ENCODE measurements at places on chromosomes 2 and 18.

DNA sequence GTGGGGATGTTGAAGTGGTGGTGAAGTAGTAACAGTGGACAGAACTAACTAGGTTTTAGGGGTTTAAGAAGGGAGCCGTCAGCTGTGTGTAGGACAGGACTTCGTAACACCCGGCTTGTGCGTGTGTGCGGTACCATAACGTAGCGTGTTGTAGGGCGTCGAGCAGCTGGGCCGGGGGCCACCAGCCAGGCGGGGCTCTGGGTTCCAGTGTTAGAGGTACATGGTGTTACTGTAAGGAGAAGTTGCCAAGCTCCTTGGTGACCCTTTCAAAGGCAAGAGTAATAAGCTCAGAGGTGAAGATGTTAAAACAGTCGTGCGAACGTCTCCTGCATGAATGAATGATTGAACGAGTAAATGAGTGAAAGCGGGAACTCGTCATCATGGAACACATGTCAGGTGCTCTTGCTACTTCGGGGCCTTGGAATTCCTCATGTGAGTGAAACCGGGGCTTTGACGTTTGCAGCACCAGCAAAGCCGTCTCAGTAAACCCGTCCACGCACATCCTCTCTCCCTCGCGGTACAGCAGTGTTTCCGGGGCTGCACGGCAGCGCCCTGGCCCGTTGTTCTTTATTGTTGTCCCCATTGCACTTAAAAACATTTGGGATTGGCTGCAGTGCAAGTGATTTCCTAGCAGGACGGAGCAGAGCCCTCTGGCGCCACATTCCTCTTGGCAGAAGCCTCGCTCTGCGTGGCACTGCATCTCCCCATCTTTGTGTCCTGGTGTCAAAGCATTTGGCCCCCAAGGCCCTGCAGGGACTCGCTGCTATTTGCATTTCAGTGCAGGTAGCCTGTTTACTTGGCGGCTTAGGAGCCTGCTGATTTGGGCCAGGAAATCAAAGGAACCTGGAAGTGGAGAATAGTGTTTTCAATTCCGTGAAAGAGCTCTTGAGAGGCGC is 115.0 kb downstream of the GBX2 start:
- DNase-seq = no peak

DNA sequence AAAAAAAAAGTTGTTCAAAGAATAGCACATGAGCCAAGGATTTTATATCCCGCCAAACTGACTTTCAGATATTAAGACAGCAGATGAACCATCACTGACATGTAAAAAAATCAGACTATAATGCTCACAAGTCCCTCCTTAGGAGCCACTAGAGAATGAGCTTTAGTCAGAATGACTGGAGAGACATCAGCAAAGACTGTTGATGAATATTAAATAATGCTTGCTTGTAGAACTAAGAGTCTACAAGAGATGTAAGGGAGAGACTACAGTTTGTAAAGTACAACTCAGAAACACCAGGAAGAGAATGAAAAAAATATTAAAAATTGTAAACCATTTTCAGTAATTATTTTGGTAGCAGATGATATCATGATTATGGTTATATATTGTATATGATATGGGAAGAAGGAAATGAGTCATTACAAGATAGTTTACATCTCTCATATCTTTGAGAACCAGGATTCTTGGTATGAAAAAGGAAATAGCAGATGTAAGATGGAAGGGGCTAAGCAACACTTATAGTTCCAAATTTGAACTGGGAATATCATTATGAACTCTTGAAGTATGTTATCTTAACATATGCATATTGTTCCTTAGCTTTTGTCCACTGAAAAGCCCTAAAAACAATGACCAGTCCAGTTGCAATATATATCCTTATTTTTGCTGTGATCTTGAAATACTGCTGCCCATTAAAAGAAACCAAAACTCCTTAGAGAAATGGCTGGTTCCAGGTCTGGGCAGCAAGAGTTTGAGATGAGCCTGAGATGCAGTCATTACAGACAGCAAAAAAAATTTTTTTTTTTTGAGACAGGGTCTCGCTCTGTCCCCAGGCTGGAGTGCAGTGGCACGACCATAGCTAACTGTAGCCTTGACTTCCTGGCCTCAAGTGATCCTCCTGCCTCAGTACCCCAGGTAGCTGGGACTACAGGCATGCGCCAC is 55.7 kb downstream of the PTPN2 start:
- no peak for DNase-seq

DNA sequence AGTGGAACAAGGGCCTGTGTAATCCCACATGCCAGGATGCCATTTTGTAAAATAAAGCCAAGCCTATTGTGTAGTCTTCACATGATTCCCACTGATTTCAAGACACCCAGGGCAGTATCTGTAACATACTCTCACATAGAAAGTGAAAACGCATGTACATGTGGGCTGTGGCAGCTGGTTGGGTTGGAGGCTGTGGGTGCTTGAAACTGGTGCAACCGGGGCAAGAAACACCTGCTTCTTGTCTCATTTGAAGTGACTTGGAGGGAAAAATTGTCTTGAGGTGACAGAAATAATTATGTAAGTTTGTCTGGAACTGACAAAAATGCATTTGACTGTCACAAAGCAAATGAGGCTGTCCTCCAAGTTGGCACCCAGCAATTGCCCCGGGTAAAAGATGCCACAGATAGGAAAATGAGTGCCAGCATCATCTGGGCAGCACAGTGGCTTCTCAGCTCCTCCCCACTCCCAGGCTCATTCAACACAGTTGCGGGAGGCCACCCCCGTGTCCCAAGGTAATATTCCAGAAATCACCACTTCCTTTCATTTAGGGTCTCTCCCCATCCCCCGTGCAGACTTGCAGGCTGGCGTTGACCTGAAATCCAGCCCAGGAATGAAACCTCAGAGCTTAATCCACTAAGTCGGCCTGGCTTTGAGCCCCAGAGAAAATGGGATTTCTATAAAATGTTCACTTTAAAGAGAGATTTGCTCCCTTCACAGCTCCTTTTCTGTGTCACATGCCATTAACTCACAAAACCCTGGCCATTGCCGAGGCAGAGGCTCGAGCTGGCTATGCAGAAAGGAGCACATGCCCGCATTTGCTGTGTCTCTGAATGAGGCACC is 293.9 kb upstream of the PARD3B start:
- no peak for DNase-seq

DNA sequence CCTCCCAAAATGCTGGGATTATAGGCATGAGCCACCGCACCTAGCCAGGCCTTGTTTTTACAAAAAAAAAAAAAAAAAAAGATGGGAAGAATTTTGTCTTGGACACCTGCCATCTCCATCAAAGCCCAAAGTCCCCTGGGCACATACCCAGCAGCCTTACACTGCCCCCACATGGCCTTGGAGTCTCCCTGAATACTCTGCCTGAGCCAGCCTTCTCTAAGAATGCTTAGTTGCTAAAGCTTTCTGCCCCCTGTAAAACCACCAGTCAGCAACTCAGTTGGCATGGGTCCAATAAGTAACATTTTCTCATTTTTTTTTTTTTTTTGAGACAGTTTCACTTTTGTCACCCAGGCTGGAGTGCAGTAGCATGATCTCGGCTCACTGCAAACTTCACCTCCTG is 40.6 kb downstream of the SPC25 start:
- peak; percentile 17 for DNase-seq

DNA sequence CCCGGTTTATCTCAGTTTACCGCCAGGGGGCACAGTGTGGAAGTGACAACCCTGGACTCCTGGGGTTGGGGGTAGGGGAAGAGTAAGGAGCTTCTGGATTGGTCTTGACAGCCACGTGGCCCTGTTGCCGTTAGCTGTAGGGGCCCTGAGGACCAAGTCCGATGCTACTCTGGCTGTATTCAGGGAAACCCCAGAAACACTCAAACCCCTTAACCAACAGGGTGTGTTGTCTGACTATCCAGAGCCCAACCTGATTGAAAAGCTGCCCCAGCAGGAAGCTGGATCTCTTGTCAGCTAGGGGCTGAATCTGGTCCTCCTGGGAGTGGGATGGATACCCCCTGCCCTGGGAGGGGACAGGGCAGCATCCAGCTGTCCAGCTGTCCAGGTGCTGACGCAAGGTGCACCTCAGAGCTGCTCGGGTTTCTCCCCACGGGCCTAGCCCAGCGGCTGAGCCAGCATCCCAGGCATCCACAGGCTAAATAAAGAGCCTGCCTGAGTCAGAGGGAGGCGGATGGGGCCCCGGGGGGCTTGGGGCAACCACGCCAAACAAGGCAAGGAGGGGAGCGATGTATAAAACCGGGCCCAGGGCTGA is 3.1 kb upstream of the GMPPA start:
- peak; percentile 25 for DNase-seq

- DNase-seq = no peak
Observed at GRCh38 chr2:166293984-166294383, 81.8 kb downstream of the SCN9A start.

- no peak for DNase-seq
Observed at GRCh38 chr2:82491591-82491990, 1967.5 kb downstream of the SUCLG1 start.

- no peak for DNase-seq
Observed at GRCh38 chr2:70019096-70019495, 57.7 kb upstream of the ASPRV1 start.

DNA sequence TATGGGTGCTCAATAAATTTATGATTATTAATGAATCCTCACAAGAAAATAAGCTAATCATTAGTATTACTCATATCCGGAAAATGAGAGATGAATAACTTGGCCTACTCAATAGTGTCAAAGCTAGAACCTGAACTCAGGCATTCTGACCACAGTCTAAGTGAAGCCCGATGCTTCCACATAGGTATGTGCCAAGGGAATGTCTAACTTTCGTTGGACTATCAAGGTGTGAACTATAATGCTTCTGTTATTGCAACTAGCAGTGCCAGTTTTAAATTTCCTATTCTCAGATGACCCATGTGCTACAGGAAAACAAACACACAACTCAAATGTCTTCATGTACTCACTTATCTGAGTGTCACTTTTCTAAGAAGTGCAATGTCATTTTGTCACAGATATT is 1.8 kb downstream of the BARD1 start:
- no peak for DNase-seq

GRCh38 chr2:205024822-205025518 is 479.7 kb downstream of the PARD3B start:
- DNase-seq = no peak

- no peak for DNase-seq
Observed at GRCh38 chr2:203631068-203631757, 75.2 kb upstream of the CD28 start.

GRCh38 chr2:73964223-73964622 is 20.5 kb upstream of the TET3 start:
- DNase-seq = no peak

- DNase-seq = no peak
Observed at GRCh38 chr2:186749219-186749618, 55.4 kb downstream of the FAM171B start.

- DNase-seq = no peak
Observed at GRCh38 chr2:215832791-215833190, 180.6 kb downstream of the MREG start.

- no peak for DNase-seq
Observed at GRCh38 chr2:33013684-33014110, 66.9 kb downstream of the LTBP1 start.

GRCh38 chr18:14942275-14942674 is 194.3 kb downstream of the ANKRD30B start:
- no peak for DNase-seq

DNA sequence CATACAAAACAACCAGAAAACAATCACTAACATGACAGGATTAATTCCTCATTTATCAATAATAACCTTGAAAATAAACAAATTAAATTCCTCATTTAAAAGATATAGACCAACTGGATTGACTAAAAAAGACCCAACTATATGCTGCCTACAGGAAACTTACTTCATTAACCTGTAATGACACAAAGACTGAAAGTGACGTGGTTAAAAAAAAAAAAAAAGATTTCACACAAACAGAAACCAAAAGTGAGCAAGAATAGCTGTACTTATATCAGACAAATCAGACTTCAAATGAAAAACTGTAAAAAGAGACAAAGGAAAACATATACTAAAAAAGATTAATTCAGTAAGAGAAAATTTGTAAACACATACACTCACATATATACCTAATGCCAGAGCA is 201.2 kb downstream of the CCDC178 start:
- DNase-seq = no peak

- no peak for DNase-seq
Observed at GRCh38 chr2:6089474-6089873, 397.3 kb downstream of the SOX11 start.

DNA sequence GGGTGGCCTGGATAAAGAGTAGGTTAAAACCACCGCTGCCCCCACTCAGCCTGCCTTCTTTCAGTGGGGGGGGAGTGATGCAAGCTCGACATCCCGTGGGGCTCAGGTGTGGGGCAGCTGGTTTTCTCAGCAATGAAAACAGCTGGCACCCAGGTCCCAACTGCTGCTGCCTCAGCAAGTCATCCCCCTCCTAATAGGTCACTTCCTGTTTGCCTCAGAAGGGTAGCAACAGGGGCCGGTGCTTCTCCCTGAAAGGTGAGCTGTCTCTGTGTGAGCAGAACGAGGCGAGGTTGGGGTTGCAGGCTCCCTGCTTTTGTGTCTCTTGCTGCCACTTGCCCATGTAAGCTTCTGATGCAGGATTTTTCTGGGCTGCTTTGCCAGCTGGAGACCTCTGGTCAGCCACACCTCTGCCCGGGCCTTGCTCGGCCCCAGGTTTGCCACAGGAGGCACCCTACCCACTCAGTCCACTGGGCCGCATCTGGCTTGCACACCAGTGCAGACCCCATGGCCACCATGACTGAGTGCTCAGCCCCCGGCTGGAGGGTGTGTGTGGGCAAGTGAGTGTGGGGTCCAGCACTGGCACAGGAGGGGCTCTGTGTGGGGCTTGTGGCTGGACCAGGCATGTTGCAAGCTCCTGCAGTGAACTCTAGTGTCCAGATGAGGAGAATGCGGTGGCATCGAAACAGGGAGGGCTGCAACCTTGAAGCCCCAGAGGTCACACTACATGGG is 11.5 kb upstream of the ASB1 start:
- no peak for DNase-seq

DNA sequence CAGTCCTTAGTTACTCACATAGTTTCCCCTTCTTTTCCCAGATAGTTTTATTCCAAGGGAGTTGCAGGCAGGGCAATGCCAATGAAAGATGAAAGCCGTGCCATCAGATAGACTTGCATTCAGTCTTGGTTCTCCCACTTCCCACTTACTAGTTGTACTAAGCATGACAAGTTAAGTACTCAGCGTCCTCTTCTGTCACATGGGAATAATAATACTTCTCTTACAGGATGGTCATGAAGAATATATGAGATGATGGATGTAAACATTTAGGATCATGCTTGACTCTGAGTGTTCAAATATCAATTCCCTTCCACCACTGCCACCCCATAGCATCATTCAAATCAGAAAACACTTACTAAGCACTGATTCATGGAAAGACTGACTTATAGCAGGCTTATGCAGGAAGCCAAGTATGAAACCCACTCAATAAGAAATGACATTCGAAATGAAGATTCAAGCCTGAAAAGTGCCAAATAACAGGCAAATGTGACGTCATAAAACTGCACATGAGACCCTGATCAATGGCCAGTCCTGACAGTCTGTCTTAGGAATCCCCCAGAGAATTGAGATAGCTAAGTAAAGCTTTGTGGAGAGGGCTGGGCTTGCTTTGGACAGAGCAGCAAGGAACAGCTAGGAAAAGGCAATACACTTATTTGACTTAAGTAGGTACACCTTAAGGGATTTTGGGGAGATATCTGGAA is 11.1 kb upstream of the EVA1A start:
- no peak for DNase-seq
